ENCODE measurements at places on chromosomes 4 and X.

DNA sequence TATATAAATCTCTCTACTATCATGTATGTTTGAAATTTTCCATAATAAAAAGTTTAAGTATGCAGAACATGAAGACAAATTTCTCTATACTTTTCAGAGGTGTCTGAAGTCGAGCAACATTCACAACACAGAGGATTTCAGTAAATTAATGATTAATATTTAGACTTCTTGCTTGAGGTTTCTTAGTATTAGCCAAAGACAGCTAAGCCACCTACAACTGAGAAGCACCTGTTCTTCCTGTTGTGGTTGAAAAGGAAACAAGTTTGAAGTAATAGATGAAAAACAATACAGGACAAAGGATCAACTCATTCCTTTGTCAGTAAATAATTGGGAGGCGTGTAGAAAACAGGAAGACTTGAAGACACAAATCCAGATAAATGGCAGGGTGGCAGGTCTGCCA is 21.1 kb downstream of the SCML1 start:
- DNase-seq, result no peak

- DNase-seq, result no peak
Observed at GRCh38 chrX:76147106-76147505, 25.8 kb upstream of the PBDC1 start.

- no peak for DNase-seq
Observed at GRCh38 chrX:56125946-56126345, 106.2 kb upstream of the KLF8 start.

DNA sequence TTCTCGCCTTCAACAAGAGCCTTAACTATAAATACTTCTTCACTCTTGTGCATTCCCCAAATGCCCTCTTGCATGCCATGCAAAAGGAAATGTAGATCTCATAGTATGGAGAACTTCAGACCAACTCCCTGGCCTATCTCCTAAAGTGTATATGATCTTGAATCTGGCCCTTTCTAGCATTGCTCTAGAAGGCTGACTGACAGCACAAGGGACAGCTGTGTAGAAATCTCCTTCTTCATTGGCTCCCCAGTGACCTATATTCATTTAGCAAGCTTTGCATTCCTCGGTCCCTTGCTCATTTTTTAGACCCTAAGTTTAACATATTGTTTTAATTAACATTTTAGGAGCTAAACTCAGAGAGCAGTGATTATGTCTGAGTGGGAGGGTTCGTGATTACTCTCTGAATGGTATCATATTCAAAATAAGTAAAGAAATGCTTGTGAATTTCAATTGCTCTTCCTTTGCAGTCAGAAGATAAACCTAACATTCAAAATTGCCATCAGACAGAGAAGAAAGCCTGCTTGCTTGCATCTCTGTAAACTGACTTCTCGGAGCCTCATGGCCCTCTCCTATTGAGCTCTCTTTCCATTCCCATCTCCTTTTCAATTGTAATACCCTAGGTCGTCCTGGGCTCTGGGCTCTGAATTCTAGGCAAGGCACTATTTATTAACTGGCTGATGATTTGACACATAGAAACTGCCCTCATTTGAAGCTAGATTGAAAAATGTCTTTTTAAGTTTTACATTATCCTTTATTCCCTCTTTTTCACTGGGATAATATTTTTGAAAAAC is 120.3 kb upstream of the PRKG2 start:
- no peak for DNase-seq

GRCh38 chr4:2395584-2395983 is 22.9 kb downstream of the ZFYVE28 start:
- DNase-seq, result no peak

GRCh38 chr4:177737387-177737940 is 295.2 kb upstream of the AGA start:
- DNase-seq, result no peak

DNA sequence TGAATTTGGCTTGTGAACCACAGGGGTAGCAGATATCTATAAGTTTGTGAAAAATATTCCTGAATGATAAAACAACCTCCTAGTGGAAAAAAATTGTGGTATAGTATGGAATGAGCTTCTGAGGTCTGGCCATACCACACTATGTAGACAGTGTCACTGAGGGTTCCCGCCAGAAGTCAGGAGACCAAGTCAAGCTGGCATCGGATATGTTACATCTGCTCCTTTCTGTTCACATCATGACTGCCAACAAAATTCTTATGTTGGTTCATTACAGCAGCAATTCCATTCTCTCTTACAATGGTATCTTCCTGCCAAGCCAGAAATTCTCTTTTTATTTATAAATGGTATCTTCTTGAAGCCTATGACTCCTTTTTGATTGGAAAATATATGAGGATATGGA is 273.0 kb downstream of the PPP3CA start:
- DNase-seq, result no peak

DNA sequence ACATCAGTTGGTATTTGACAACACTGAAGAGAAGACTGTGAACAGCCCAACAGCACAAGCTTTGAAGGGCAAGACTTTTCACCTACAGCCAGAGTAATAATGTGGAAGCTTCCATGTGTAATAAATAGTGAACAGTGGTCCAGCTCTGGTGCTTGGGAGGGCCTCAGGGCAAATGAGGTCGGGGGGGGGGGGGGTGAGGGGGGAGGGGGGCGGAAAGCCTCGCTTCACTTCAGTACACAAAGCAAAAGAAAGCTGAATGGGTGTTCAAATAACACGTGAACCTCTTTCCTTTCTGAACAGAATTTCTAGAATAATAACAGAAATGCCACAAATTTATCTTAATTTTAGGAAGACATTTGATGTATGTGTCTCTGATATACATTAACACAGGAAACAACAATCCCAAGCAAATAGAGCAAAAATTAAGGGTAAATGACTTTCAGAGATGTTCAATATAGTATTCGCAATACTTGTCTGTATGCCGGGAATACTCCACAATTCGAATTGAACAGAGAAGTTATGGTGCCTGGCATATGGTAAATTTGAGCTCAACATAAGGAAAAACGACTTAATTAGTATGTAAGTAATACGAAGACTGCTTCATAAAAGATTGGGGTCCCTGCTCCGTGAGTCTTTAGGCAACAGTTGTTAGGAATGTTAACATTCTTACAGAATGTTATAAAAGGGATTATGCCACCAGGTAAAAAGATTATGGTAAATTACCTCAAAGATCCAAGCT is 92.6 kb downstream of the FRYL start:
- DNase-seq, result no peak

DNA sequence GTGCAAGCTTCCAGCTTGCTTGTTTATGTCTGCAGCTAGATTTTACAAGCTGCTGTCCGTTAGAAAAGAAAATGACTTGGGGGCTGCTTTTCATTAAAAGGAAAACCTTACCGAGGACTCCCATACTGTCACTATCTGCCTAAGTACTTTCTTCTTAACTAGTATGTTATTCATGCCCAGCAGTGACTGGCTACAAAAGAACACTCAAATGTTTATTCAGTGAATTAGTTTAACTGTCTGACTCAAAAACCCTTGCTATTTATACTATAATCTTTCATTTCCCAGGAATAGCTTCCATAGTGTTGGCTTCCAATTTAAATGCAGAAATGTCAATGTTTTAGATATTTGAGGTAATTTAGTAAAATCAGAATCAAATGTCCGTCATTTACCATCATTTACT is 164.9 kb downstream of the DTHD1 start:
- DNase-seq, result no peak

- DNase-seq, result no peak
Observed at GRCh38 chr4:119025420-119025819, 110.2 kb upstream of the MYOZ2 start.

DNA sequence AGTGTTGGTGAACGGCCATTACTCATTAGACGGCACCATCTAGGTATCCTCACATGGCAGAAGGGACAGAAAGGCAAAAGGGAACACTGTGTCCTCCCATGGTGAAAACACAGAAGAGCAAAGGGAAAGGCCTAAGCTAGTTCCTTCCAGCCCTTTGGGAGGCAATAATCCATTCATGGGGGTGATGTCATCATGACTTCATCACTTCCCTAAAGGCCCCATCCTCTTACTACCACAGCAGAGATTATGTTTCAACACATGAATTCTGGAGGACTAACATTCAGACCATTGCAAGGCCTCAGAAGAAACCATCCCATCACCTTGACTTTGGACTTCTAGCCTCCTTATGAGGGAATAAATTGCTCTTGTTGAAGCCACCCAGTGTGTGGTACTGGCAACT is 238.2 kb downstream of the MGST2 start:
- DNase-seq, result no peak

GRCh38 chr4:7680106-7680505 is 245.4 kb upstream of the PSAPL1 start:
- no peak for DNase-seq

DNA sequence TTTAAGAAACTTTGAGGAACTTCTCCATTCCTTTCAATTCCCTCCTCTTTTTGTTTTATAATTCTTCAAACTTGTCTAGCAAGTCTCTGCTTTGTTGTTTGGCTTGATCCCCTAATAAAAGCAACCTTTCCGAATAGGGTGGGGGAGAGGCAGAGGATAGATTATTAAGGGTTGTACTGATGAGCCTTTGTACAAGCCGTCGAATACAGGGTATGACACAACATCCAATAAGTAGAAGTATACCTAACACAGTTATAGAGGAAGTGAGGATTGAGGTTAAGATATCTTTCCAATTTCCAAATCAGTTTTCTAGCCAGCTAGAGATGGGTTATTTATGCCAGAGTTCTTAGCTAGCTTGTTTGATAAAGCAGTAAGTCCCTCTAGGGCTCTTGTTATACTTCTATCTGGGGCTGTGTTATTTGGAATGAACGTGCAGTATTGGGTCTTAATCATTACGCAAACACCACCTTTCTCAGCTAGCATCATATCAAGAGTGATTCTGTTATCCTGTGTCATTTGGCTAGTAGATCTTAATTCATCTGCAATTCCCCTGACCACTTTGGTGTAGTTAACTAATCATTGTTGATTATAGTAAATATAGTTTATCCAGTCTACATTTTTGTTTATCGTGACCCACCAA is 18.5 kb downstream of the METAP1 start:
- no peak for DNase-seq

DNA sequence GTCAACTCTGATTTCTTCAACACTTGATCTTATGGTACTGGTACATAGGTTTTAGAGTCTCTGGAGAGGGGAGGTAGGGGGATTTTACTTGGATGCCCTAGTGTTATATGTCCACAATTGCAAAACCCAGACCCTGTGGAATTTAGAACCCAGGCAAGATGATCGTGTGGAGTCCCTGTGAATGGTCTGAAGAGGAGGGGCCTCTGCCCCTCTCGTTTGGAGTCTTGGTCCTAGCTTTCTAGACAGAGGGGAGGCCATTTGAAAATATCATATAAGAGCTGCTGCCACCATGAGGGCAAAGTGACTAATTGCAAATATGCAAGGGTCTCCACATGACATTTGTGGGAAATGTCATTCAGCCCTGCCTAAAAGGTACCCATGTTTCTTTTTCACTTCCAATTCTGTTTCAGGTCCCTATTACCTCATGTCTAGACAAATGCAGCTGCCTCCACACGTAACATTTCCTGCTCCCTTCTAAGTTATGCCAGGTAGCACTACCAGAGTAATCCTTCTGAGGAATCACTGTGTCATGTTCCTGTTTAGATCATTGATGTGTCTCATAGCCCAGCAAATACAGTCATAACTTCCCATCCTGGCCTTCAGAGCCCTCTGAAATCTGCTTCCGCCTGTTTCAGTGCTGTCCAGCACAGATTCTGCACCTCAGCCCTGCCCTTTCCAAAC is 126.8 kb downstream of the KLHL8 start:
- DNase-seq, result no peak

- no peak for DNase-seq
Observed at GRCh38 chr4:113695328-113696169, 66.0 kb downstream of the CAMK2D start.

GRCh38 chrX:154358011-154358410 is 16.4 kb downstream of the FLNA start:
- DNase-seq, result no peak

DNA sequence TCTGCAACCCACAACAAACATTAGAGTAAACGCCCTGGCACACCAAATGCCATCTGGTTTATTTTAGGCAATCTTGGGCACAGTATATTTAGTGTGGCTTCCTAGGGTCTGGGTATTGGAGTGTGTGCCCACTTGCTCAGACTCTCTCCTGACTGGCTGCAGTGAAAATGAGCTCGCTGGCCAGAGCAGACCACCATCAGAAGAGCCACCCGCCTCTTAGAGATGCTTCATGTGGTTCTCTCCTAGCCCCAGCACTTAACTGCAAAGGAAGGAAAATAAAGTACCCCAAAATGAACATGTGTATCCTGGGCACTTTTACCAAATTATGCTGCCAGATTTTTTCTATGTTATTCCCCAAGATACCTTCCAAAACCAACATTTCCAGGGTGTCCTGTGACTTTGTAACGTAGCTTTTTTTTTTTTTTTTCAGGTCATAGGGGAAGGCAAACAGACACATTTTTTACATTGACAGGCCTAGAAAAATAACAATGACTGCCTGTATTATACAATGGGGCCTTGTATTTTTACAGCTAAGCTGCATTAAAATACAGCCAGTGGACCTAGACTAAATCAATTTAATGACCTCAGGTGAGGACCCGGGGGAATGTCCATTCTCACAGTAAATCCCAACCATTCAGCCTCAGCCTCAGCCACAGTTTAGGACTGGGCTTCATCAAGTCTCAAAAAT is 193.7 kb downstream of the RASL11B start:
- no peak for DNase-seq

DNA sequence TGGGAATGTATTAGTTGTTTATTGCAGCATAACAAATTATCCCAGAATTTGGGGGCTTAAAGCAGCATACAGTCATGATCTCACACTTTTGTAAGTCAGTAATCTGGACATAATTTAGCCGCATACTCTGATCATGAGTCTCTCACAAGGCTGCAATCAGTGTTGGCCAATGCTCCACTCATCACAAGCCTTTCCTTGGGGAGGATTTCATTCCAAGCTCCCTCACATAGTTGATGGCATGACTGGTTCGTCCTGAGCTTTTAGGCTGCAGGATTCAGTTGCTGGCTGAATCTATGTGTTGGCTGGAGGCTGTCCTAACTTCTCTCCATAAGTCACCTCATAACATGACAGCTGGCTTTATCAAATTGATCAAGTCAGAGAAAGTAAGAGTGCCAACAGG is 1568.6 kb upstream of the PCDH7 start:
- no peak for DNase-seq

- DNase-seq, result no peak
Observed at GRCh38 chr4:14809203-14809602, 193.1 kb upstream of the CPEB2 start.

GRCh38 chr4:150117094-150117493 is 38.8 kb downstream of the DCLK2 start:
- DNase-seq, result no peak

GRCh38 chr4:94519019-94519418 is 67.3 kb downstream of the PDLIM5 start:
- DNase-seq, result no peak

Measured in activated CD4-positive, CD25-positive, alpha-beta regulatory T cell treated with anti-CD3 and anti-CD28 coated beads, Interleukin-2, amount 50 U/mL, for 72 hours (primary cell).